ENCODE measurements at places on chromosomes 3 and 15. TPM values are rescaled to one million over a fixed set of nuclear protein-coding genes. Genes with fewer than 3 reads are reported as not detected.
A peak's percentile ranks its signal among the peaks of the same experiment; 100 is the strongest.

DNA sequence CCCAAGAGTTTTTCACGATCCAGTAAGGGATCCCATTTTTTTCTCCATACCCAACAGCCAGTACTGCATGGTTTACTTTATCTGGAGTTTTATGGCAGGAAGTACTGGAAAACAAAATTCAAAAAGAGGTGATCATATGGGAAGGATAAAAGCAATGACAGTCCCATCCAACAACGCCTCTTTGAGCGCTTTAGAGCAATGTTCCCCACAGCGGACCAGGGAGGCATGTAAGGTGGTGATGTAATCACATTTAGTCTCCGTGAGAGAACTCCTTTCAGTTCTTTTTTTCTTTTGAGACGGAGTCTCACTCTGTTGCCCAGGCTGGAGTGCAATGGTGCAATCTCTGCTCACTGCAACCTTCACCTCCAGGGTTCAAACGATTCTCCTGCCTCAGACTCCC is 21.8 kb downstream of the CTSH start:
- no peak for DNase-seq

DNA sequence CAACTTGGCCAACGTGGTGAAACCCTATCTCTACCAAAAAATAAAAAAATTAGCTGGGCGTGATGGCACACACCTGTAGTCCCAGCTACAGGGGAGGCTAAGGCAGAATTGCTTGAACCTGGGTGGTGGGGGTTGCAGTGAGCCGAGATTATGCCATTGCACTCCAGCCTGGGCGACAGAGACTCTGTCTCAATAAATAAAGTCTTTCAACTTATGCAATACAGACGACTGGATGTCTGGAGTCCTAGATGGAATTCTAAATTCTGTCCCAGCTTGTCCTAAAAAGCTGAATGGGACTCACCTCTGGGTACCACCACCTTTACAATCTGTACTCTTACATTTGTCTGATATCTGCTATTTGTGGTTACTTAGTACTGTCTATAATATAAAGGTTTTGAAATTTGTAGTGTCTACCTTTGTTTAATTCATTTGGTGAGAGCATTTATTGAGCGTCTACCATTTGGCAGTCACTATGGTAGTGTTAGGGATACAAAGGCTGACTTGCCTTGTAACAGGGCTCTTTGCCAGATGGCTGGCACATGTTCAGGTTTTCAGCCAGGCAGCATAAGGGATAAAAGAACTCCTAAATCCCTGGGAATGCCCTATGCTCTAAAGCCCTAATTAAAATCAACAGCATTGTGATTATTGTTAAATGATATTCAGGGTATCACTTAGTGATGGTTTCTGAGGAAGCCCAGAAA is 7.2 kb upstream of the ZNF609 start:
- DNase-seq, result peak; percentile 55

SLC12A1 gene
- 1.9 TPM for total RNA-seq

- DNase-seq, result no peak
Observed at GRCh38 chr3:197203714-197204146, 94.7 kb downstream of the DLG1 start.

- no peak for DNase-seq
Observed at GRCh38 chr15:45855907-45856579, 221.2 kb downstream of the SQOR start.

- DNase-seq, result no peak
Observed at GRCh38 chr3:116337229-116337628, 108.1 kb downstream of the LSAMP start.

DNA sequence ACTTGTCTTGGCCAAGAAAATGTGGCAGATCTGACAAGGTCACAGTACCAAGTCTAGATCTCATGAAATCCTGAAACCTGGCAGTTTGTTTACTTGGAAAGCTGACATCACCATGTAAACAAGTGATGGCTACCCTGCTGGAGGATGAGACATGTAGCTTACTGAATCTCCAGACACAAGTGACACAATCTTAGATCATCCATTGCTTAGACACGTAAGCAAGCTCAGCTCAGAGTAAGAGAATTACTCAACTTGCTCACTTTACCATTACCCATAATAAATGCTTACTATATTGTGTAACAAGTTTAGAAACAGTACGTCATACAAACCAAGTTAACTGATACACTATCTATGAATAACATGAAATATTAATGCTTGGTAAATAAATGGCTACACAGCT is 263.8 kb downstream of the TBC1D5 start:
- no peak for DNase-seq

SPTSSB gene
- total RNA-seq, result 1.9 TPM

TRIM42 gene
- not detected for total RNA-seq

ZNF620 gene
- total RNA-seq, result 7.9 TPM

CACNA2D2 gene
- 27.0 TPM for total RNA-seq

DNA sequence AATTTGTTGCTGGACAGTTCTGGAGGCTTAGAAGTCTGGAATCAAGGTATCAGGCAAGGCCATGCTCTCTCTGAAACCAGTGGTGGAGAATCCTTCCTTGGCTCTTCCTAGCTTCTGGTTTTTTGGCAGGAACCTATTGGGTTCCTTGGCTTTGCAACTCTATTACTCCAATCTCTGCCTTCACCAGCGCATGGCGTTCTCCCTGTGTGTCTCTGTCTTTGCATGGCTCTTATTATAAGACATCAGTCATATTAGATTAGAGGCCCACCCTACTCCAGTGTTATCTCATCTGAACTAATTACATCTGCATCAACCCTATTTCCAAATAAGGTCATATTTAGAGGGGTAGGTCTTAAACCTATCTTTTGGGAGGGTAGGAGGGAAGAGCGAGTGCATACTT is 358.1 kb upstream of the RARB start:
- DNase-seq, result no peak

DNA sequence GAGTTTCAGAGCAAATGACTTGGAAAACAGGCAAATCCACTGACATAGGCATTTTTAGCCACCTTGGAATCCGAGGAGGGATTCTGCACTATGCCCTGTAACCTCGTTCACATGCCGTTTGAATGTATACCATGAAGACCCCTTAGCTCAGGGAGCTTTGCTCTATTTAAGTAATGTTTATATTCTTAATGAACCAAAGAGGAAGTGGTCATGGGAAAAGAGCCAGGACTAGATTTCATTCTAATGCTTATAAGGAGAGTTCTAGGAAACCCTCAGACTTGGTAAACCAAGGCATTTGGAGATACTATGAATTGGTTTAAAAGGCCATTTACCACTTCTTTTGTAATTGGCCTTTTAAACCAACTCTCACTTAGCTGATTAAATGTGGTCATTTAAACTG is 178.9 kb downstream of the IGF1R start:
- no peak for DNase-seq

SYNPR gene
- total RNA-seq, result 9.9 TPM
